CD4-positive, alpha-beta T cell treated with Interleukin-6 at 100 ng/mL for 8 hours (primary cell): ENCODE measurements at places on chromosomes 1 and 21.
A peak's percentile ranks its signal among the peaks of the same experiment; 100 is the strongest.

DNA sequence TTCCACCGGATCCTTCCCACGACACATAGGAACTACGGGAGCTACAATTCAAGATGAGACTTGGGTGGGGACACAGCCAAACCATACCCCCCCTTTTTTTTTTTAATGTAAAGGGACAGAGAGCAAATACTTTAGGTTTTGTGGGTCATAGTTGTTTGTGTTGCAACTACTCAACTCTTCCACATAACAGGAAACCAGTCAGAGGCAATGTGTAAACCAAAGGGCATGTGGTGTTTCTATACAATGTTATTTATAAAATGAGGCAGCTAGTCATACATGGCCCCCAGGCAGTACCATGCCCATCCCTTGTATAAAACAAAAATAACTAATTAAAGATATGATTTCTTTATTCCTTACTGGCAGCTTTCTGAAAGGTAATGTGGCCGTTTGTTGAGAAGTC, 845.4 kb upstream of the ADAMTS5 start:
- no peak for DNase-seq

DNA sequence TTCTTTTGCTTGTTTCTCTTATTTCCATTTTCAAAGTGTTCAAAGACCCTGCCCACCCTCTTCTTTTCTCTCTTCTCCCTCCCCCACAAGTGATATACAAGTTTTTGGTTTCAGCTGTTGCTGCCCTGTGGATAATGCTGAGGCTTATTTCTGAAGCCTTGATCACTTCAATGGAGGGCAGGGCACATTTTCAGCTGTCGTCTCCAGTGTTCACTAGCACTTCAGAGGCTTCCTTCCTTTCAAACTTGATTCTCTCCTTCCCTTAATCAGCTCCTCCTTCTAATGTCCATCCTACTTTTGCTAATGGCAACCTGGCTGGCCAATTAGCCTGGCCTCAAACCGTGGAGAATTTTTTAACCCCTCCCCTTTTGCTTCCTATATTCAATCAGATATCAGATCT, 435.7 kb upstream of the RUNX1 start:
- DNase-seq: no peak

DNA sequence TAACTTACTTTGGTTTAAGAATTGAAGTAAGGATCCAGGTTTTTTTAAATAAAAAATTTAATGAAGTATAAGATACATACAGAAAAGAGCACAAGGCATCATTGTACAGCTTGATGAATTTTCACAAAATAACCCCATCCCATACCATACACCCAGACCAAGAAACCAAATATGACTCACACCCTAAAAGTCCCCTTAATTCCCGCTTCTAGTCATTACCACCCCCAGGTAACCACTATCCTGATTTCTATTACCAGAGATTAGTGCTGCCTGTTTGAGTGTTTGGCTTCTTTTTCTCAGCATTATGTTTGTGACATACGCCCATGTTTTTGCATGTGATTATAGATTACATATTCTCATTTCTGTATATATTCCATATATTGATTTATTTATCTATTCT, 98.5 kb upstream of the HIVEP3 start:
- no peak for DNase-seq

DNA sequence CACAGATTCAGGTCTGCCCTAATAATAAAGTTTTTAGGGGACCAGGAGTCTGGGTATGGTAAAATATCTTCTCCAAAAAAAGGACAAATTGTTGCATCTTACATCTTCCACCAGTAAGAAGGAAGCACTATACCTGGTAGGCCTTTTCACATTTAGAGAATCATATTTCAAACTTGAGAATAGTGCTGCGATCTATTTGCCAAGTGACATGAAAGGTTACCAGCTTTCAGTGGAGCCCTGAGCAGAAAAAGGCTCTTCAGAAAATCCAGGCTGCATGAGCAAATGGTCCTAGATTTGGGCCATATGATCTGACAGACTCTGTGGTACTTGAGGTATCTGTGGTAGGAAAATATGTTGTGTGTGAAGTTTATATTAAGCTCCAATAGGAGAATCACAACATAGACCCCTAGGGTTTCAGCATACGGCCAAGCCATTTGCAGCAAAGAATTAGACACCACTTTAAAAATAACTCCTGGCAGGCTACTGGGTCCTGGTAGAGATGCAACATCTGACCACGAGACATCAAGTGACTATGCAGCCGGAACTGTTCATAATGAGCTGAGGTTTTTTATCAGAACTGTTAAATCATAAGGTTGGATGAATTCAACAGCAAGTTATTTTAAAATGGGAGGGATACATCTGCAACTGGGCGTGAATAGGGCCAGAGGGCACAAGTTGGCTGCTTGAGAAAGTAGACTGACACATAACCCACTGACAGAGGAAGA, 38.6 kb upstream of the CCDC190 start:
- DNase-seq: no peak

DNA sequence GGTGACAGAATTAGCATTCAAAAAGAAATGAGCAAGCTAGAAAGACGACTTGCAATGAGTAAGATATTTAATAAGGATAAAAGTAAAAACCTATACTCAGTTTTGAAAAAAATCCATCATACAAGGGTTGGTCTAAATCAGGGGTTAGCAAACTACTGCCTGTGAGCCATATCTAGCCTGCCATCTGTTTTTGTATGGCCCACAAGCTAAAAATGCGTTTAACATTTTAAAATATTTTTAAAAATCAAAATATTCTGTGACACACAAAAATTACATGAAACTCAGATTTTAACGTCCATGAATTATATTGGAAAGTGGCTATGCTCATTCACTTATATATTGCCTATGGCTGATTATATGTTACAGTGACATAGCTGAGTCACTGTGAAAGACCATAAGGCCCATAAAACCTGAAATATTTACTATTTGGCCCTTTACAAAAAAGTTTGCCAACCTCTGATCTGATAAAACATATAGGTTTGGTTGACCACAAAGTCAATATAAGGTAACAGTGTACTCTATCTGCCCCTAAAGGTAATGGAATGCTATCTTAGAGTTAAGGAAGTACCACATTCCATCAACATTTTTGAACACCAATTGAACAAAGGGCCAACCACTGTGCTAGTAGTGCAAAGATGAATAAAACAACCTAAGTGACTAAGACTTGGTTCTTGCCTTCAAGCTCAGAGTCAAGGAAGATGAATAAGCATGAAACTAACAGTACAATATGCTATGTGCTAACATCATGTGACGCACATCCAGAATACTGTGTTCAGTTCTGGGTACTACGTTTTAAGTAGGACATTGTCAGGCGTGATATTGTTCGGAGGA, 3.2 kb downstream of the IFT25 start:
- DNase-seq: no peak

GRCh38 chr1:150764617-150765101, 919 bp downstream of the CTSS start:
- no peak for DNase-seq

DNA sequence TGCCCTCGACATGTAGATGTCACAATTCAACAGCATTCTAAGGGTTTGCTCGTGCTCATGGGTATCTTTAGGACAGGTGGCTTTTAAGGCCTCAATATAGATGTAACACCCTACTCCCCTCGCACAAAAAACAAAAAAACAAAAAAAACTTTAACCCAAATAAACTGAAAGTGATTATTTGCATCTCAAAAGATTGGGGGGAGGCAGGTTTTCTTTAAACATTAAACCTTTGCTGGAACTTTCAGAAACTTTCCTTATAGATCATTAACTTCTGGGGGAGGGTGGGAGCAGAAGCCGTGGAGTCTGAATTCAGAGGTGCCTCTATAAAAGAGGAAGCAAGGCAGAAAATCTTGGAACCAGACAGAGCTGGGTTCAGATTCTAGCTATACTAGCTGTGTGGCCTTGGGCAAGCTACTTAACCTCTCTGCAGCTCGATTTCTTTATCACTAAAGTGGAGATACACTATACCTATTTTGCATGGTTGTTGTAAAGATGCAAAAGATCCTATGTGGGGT, 3.2 kb upstream of the KIAA1614 start:
- DNase-seq: no peak

GRCh38 chr1:172556461-172556860, 23.5 kb downstream of the SUCO start:
- DNase-seq: no peak

- no peak for DNase-seq
These were observed 206.4 kb downstream of the PTPRC start for GRCh38 chr1:198845271-198845670.

- DNase-seq: no peak
These were observed 27.0 kb upstream of the BTG2 start for GRCh38 chr1:203278082-203278884.

DNA sequence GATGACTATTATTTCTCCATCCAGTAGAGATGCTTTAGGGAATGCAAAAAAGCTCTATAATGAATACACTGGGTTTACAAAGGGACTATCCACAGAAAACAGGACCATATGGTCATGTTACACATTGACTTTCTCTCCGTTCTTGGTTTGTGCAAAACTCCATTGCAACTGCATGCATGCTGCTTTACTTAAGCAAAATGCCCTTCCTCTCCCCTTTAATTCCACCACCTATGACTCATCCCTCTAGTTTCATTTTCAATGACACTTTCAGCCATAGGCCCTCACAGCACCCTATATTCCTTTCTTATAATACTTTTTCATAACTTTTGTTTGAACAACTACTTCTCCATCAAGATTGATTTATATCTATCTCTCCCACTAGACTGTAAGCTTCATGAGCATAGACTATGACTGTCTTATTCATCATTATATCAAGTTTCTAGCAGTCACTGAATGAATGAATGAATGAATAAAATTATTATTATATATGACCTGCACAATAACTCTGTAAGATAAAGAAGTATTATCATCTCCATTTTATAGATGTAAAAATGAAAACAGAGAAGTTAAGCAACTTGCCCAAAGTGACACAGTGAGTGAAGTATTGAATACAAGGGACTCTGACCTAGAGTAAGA, 248.9 kb downstream of the PLPP3 start:
- DNase-seq: no peak

DNA sequence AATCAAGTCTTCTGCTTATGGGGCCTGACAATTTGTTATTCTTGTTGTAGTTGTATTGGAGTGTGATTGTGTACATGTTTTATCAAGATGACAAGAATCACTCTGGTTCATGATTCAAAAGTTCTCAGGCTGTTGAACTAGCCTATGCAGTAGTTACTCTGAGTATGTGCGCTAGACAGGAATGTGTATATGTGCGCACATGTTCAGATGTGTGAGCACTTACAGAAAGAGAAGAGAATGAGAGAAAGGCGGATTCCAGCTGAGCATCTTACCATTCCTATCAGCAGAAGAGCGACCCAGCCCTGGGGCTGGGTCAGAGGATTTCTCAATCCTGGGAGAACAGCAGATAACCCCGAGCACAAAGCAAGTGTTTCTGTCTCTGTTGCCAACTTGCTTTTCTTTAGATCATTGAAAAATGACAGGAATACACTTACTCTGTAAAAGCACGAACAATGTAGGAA, 110.8 kb upstream of the HOOK1 start:
- no peak for DNase-seq

GRCh38 chr1:207349979-207350378, 28.5 kb downstream of the CD55 start:
- DNase-seq: no peak

- no peak for DNase-seq
These were observed 101.1 kb downstream of the RAVER2 start for GRCh38 chr1:64845831-64846425.

DNA sequence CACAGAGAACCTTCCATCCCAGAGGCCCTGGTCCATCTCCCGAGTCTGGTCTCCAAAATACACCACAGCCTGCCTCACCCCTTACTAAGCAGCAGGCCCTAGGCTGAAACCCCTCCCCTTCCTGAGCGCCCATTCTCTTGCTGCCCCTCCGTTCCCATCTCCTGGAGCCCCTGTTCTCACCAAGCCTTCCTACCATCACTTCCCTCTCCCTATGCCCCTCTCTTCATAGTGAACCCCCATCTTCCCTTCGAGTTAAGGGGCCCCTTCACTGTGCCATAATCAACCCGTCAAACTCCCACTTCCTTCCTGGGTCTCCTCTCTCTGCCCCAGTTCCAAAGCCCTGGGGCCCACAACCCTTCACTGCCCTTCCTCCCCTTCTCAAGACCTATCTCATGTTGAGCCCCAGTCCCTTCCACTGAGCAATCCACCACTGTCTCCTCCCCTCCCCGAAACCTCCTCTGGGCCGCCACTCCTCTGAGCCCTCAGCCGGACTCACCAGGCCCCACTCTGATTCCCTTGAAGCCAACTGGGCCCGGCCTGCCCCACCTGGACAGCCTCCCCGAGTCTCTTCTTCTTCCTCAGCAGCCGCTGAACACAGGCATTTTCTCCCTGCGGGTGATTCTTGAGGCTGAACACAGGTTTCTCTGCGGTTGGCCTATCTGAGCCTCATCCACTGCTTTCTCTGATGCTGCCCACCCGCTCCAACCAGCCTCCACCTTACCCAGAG, 42.2 kb upstream of the WASF2 start:
- no peak for DNase-seq

- DNase-seq: no peak
These were observed 30.5 kb downstream of the MATN1 start for GRCh38 chr1:30692948-30693301.

DNA sequence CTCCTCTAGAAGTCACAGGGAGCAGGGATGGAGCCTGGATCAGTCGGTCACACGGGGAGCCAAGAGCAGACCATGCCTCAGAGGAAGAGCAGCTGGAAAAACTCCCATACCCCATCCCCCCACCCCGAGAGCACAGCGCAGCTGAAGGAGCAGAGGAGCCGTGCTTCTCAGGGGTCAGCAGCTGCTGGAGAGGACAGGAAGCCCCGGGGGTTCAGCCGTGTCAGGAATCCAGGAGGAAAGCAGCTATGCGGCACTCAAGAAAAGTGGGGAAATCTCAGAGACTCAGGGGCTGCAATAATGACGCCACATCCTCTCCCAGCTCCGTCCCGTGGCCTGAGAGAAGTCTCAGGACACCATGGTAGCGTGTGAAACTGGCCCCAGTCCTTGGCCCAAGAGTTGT, 102.3 kb downstream of the NPHP4 start:
- DNase-seq: no peak

GRCh38 chr1:203520315-203520714, 26.4 kb downstream of the OPTC start:
- no peak for DNase-seq

GRCh38 chr1:33298623-33299277, 22.1 kb downstream of the A3GALT2 start:
- peak; percentile 47 for DNase-seq

- DNase-seq: no peak
These were observed 856 bp downstream of the FDPS start for GRCh38 chr1:155309423-155310021.
